ENCODE measurements at places on chromosomes 6 and 20.

DNA sequence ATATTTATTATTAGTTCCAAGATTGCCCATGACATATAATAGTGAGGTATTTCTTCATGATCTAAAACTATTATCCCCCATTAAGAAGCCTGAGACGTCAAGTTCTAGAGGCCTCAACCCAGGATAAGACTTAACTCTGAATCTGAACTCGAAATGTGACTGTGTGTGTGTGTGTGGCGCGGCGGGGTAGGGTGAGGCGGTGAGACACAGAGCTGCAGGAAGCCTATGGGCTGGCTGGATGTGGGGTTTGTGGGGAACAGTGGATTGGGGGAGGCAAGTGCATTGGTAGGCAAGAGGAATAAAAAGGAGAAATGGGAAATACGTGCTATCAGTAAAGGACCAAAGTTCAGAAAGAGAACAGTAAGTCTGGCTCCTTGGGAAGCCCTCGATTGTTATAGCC, 66.5 kb upstream of the RNF146 start:
- DNase-seq: no peak

- DNase-seq: no peak
Measured at GRCh38 chr20:58965270-58966064, 15.6 kb upstream of the NELFCD start.

DNA sequence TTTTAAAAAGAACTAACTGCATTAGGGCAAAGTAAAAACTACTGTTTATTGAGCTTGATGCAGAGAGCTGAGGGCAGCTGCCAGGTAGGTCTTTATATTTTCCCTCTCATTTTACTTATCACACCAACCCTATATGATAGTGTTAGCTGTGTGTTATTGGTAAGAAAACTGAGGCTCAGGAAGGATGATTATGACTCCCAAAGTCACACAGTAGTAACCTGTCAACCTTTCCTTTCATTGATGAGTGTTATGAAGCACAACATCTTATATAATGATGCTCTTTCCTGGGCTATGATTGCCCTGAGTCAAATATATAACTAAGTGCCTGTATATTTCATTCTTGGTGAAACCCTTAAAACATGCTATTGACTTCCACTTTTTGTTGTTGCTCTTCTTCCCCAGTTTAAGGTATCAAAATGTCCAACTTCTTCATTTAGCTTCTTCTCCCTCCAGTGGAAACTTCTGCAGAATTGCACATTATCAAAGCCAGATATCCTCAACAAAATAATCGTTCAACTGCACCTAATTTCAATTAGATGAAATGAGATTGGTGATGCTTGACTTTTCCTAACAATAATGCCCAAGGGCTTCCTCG, 8.1 kb downstream of the GFOD1 start:
- DNase-seq: no peak

GRCh38 chr6:52424513-52424912, 4.4 kb downstream of the EFHC1 start:
- no peak for DNase-seq

GRCh38 chr6:162733489-162733888, 5.7 kb downstream of the PACRG start:
- DNase-seq: no peak

DNA sequence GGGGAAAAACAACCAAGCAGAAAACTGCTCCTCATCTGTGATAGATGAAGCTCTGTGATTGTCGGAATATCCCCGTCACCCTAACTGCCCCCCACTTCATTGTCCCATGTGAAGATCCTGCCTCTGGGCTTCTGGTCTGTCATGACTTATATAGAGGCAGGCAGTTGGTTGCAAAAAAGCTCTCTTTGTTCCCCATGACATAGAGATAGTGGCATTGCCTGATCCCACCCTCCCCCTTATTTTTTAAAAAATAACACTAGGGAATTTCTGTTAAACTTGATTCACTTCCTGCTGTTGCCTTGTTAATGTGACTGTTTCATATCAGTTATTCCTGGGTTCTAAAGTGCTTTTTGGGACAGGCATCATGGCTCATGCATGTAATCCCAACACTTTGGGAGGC, 203.1 kb downstream of the JARID2 start:
- DNase-seq: no peak
